ENCODE measurements at places on chromosomes 7 and 10.
A peak's percentile ranks its signal among the peaks of the same experiment; 100 is the strongest.

DNA sequence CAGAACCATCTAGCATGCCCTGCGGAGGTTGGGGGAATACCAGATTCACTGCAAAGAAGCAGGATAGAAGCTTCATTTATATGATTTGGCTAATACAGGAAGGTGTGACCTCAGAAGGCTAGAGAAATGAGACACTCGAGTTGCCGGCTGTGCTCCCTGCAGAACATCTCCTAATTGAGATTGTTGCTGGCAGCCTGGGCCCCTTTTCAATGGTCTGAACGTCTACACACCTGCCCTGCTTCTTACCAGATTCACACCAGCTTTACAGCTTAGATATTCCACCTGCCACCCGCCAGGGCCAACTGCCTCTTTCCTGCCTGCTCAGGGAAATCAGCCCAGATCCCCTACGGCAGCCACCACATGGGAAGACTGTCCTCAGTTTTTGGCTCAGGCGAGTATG, 475.3 kb upstream of the AUTS2 start:
- DNase-seq: no peak

- DNase-seq: no peak
Measured at GRCh38 chr7:83415840-83416239, 233.1 kb downstream of the SEMA3E start.

DNA sequence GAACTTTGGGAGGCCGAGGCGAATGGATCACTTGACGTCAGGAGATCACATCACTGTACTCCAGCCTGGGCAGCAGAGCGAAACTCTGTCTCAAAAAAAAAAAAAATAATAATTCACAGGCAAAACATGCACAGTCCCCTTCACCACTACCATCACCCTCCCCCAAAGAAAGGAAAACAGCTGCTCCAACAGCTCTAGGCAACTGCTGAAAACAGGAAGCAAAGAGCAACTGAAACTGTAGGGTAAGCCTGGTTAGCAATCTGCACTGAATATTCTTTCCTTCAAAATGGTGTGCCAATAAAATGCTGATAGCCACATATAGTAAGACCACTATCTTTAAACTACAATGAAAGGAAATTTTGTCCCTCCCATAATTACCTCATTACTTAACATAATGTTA, 11.8 kb downstream of the NT5C2 start:
- DNase-seq: peak; percentile 83

GRCh38 chr10:71112138-71112785, 100.1 kb upstream of the UNC5B start:
- DNase-seq: no peak

- no peak for DNase-seq
Measured at GRCh38 chr7:132322970-132323369, 253.3 kb downstream of the PLXNA4 start.

GRCh38 chr7:124088590-124088989, 55.7 kb upstream of the TMEM229A start:
- DNase-seq: no peak

GRCh38 chr7:461453-462172, 58.0 kb downstream of the PDGFA start:
- DNase-seq: no peak

DNA sequence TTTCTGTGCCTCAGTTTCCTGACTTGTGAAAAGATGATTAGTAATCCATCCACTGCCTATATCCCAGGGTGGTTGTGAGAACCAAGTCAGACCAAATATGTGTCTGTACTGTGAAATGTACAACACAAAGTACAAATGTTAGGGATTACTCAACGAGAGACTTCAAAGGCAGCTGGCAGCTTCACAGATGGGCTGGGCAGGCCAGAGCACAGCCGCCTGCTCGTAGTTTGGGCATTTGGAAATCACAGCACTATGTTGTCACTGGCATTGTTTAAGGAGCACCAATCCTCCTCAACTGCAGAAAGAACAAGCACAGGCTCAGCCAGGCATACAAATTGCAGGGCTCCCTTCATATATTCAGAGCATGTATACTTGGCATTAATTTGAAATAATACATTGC, 64.5 kb upstream of the C10orf90 start:
- DNase-seq: no peak

DNA sequence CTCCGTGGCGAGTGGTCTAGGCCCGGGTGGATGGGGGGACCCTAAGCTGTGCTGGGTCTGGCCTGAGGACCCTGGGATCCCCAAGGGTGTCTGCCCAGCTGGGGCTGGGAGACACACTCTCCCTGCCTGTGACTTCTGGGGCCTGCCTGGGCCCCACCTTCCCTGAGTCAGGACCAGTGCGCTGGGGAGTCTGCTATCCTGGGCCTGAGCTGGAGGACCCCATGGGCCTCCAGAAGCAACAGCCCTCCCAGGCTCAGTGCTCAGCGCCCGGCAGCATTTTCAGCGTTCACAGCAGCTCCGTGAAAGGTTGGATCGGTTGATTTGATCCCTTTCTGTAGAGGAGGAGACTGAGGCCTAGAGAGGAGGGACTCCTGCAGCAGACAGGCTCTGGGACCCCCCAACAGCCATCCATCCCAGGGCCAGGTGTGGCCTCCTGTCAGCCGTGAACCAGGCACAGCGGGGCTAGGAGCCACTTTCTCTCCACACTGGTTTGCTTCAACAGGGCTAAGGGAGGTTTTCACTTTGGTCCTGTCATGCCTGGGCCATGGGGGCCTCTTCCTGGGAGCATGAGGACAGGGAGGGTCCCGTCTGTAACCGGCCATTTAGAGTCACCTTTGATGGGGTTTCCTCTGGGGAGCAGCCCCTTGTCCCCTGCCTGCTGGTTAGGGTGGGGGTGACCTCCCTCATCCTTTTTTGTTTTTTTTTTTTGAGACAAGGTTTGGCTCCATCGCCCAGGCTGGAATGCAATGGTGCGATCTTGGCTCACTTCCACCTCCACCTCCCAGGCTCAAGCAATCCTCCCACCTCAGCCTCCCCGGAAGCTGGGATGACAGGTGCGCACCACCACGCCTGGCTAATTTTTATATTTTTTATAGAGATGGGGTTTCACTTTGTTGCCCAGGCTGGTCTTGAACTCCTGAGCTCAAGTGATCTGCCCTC, 12.4 kb downstream of the FOXL3 start:
- DNase-seq: no peak

GRCh38 chr10:86330778-86331763, 35.5 kb downstream of the GRID1 start:
- no peak for DNase-seq

GRCh38 chr10:91521439-91521838, 111.3 kb downstream of the HECTD2 start:
- no peak for DNase-seq

DNA sequence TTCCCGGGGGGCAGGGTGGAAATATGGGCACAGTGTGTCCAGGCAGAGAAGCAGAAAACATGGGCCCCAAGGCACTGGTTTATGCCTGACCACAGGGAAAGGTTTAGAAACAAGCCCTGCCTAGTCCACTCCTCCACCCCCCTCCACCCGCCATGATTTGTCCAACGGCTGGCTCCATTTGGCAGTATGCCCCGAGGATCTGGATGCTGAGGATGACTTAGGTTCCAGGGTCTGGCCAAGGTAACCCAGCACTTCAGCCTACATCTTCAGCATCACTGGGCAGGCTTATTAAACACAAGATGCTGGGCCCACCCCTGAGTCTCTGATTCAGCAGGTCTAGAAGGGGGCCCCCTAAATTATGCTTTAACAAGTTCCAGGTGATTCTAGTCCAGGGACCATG, 121.9 kb downstream of the RALA start:
- no peak for DNase-seq
